ENCODE measurements at places on chromosomes 13 and 19.
A peak's percentile ranks its signal among the peaks of the same experiment; 100 is the strongest.

- no peak for DNase-seq
These were observed 537.3 kb downstream of the SUCLA2 start for GRCh38 chr13:47463726-47464125.

DNA sequence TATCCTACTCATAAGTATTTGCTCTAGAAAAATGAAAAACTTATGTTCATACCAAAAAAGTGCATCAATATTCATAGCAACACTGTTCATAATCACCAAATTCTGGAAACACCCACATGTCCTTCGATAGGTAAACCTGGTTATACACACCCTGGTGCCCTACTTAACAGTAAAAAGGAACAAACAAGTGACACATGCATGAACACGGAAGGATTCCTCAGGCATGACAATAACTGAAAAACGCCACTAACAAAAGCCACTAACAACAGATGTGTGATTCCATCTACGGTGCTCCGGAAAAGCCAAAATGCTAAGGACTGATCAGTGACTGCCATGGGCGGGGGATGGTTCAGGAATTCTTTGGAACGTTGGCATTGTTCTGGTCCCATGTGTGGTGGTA is 65.5 kb downstream of the STK24 start:
- DNase-seq, result no peak

- no peak for DNase-seq
These were observed 11.6 kb upstream of the ISYNA1 start for GRCh38 chr19:18449552-18449951.

- peak; percentile 42 for DNase-seq
These were observed 15.1 kb downstream of the CC2D1A start for GRCh38 chr19:13920940-13921747.

GRCh38 chr19:33906578-33907335 is 110.1 kb downstream of the KCTD15 start:
- DNase-seq, result no peak

DNA sequence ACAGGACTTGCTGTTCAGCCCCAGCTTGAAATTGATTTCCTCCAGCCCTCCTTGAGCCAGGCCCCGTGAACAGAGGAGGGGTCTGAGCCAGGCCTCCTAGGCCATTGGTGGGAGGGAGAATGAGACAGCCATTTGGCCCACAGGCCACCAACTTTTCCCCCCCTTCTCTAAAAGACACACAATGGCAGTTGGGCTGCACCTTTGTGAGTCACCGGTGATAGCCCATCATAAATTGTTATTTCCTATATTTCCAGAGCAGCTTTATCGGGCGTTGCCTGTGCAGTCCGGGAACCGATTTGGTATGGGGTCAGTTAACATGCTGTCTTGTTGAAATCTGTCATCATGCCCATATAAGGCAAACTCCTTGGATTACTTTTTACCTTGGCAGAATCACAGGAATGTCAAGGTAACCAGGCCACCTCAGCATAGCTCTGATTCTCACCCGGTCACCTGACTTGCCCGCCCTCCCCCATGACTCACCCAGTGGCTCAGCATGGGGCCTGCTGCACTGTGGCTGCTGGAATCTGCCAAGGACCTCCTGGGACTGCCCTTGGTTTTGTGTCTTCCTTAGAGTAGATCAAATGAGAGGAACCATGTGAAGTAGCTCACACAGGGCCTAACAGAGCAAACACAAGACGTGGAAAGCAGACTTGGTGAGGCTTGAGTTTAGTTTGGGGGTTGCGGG is 36.1 kb downstream of the ACTN4 start:
- DNase-seq, result peak; percentile 66

- no peak for DNase-seq
These were observed 652 bp downstream of the POU4F1 start for GRCh38 chr13:78602561-78603239.

DNA sequence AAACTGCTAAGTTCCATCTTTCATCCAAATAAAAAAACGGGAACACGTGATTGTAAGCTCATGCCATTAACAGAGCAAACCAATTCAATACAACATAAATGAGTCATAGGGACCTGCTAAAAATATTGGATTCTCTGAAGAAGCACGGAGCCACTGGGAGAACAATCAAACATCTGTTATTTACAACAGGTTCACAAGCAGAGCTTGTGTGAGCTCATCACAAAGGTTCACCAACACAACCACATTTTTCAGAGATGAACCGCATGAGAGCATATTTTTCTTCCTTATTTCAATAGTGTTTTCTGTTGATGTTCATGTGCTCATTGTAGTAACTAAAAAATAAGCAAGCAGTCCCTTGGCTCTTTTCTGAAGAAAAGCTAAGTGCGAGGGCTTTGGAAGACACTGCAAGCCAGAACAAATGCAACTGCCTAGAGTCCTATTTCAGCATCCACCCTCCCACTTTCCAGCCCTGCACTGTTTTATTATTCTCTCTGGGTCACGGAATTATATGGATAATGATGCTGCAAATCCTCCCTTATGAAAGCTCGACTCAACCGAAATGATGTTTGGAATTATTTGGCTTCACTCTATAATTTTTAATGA is 545.8 kb downstream of the LIG4 start:
- DNase-seq, result no peak

GRCh38 chr19:44903602-44904425 is 1.8 kb upstream of the APOE start:
- peak; percentile 92 for DNase-seq

DNA sequence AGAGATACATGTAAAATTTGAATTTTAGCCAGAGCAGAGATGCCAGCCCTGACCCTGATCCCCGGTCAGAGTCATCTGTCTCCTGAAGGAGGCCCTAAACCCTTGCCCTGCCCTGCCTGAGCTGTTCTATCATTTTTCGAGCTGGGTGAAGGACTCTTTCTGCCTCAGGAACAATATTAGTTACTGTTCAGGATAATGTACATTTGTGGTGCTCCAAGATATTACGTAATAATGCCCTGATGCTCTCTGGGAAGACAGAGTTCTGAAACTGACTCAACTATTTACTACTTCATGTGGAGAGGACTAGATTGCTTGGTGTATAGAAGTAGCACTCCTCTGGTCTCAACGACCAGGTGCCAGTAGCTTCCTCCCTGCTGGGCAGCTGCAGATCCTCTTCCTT is 37.9 kb upstream of the UBL3 start:
- DNase-seq, result no peak
